ENCODE measurements at places on chromosomes 3 and 15.

DNA sequence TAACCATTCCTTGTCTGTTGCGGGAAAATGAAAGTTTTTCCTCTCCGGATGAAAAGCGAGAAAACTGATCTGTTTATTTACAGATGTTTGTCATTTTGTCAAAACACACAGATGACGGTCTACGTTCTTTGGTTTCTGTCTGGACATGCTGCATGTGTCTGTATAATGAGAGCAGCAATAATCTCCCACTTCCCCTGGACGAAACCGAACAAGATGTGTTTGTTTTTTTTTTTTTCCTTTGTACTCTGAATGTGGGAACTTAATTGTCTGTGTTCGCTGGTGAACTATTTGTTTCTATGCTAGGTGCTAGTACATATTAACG lies 33.6 kb downstream of the PTPRG start:
- no peak for DNase-seq

DNA sequence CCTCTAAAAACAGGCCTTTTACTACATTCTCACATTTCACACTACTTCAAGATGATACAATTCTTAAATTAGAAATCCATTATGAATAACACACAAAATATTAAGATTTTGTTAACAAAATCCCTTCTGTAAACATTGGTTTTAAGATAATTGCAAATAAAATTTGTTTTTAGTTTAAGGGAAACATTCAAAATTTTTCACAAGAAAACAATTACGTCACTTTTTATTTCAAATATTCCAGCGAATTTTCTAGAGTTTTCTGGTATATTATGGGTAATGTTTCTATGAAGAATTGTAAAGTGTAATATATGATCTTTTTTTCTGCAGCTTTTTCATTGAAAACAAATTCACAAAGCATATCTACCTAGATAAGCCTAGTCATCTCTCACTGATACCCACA lies 5.9 kb downstream of the ARPP21 start:
- no peak for DNase-seq

- DNase-seq = no peak
Observed at GRCh38 chr3:4712109-4712508, 219.0 kb downstream of the ITPR1 start.

- DNase-seq = no peak
Observed at GRCh38 chr3:197302696-197303341, 4.4 kb upstream of the DLG1 start.

DNA sequence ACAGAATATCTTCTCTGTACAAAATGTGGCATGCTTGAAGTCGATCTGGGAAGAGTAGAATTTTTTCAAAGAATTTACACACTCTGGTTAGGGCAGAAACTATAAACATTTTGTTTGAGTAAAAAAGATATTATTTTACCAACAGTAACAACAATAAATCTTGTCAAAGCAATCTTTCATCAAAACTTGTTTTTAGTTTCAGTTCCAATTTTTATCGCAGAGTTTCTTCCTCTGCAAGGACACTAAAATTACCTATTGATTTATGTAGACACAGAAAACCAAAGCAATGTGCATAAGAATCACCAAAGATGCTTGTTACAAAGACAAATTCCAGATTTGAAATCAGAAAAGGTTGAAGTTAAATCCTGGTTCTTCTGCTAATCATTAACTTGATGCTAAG lies 61.9 kb downstream of the CGGBP1 start:
- no peak for DNase-seq

GRCh38 chr3:112653209-112653871 lies 12.4 kb upstream of the CCDC80 start:
- no peak for DNase-seq

DNA sequence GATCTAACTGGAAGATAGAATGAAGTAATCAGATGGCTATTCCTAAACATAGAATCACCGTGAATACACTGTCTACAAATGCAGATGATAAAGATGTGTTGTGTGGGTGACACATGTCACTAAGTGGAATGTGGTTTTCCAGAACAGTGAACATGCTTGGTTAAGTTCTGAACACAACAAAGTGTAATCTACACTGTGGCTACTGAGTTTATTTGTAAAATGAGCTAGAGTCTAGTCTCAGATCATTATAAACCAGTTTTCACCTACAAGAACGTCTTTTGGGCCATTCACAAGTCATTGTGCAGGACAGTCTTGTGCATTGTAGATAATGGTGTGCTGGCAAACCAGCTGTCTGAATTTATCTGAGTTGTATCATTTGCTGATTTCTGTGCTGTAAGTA lies 35.3 kb downstream of the OXNAD1 start:
- no peak for DNase-seq

- DNase-seq = no peak
Observed at GRCh38 chr15:70390723-70391122, 293.0 kb upstream of the TLE3 start.

DNA sequence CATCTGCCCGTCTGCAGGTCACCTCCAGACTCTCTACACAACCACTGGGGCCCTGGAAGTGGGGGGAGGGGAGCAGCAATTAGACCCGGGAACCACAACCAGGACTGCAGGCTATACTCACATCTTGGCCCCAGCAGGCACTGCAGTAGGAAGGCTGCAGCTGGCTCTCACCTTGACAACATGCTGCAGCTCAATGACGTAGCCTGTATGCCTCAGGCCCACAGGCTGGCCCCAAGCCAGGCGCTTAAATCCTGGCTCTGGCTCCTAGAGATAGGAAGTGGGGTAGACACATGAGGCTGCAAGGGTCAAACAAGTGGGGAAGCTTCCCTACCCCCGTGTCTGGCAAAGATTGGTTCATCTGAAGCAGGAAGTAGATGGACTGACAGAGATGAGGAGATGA lies 4.6 kb upstream of the QRICH1 start:
- no peak for DNase-seq

DNA sequence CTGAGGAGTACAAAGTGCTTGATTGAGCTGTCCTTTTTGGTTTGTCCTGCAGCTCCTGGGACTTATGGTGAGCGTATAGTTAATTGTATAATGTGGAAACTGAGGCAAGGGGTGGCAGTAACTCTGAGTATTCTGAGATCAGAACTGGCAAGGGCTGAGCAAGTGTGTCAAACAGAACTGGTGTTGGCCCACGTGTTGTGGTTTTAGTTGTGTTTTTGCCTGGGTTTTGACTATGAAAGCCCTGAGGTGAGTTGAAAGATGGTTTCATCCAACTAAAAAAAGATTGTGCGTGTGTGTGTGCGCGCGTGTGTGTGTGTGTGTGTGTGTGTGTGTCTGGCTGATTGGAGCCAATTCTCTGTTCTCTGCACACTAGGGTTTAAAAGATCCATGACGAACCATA lies 154.1 kb downstream of the EDEM1 start:
- no peak for DNase-seq

- no peak for DNase-seq
Observed at GRCh38 chr3:2921903-2922302, 188.3 kb downstream of the IL5RA start.

DNA sequence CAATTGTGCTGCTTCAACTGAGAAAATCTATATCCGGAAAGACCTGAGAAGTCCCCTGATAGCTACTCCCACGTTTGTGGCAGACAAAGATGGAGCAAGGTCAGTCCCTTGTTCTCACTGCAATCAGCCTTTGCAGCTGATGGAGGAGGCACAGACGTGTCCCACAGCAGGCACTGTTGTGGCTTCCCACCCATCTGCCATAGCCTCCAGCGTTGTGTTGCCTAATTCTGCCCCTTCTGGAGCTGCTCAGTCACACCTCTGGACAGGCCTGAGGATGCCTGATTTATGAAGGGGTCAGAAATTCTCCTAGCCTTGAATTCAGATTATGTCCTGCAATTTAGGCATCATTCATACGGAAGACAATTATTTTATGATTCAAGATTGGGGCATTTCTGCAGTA lies 41.9 kb downstream of the MRPS25 start:
- no peak for DNase-seq

- no peak for DNase-seq
Observed at GRCh38 chr3:160403028-160403545, 3.6 kb downstream of the SMC4 start.

GRCh38 chr3:54660714-54661132 lies 267.1 kb downstream of the LRTM1 start:
- DNase-seq = no peak

GRCh38 chr15:40192942-40193341 lies 32.1 kb downstream of the BUB1B start:
- no peak for DNase-seq

DNA sequence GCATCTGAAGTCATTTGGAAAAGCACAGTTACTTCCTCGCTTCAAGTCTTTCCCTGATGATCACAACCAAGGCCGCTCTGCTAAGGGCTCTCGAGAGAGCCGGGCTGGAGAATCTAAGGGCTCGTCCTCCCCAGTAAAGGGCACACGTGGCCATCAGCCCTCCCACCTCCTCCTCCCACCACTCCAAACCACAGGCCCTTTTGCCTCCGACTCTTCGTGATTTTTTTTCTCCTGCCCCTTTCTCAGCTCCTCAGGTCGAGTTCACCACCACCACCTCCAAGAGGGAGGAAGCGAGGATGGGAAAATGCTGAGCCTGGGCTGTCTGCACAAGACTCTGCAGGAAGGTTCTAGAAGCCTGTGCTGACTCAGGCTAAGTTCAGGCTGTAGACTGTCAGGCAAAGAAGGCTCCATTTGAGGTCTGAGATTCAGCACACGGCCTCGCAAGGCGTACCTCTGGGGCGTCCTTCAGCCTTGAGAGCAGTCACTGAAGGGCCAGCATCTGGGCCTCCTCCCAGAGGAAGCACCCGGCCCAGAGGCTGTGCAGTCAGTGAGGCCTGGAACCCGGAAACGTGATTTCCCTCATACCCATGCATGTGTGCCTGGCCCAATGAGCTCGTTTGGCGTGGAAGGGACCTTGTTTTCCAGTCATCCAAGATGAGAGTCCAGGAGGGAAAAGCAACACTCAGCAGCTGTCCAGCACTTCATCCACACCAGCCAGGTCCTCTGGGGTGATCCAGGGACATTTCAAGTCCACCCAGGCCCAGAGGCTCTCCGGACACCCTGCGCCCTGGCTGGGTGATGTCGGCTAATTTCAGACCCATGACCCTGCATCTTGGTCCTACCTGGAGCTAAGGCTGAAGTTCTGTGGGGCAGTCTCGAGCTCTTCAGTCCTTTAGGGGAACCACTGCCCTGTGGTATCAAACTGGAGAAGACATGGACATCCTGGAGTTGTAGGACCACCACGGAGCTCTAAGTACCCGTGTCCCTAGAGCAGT lies 196.8 kb downstream of the XXYLT1 start:
- no peak for DNase-seq

GRCh38 chr3:177811835-177812234 lies 614.6 kb upstream of the TBL1XR1 start:
- no peak for DNase-seq
